ENCODE measurements at places on chromosomes 5 and 9.

DNA sequence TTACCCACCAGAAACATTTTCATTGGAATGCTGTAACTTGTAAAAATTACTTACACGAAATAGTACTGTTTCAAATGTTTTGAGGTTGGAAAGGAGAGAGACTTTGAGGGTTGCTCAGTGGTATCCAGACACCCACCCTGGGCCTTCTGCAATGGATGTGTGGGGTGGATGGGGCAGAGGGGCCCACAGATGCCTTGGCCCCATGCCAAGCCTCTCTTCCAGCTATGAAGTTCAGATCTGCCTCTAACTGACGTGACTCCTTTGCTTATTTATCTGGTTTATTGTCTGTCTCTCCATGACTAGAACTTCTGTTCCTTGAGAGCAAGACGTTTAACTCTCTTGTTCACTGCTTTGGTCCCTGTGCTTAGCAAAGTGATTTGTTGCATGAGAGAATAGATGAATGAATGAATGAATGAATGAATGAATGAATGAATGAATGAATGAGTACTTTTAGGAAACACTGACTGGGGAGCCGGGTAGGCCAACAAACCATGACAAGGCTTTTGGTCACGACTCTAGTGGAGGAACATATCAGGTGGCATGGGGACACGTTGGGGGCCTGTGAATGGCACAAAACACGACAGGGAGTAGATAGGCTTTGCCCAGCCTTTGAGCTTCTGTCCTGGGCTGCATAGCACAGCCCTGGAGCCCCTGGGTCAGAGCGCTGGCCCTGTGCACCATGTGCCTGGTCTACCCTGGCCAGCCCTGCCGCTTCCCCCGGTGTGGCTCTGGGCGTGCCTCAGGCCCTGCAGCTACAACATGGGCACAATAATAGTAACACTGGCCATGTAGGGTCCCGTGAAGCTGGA, 31.8 kb downstream of the AK8 start:
- no peak for DNase-seq

DNA sequence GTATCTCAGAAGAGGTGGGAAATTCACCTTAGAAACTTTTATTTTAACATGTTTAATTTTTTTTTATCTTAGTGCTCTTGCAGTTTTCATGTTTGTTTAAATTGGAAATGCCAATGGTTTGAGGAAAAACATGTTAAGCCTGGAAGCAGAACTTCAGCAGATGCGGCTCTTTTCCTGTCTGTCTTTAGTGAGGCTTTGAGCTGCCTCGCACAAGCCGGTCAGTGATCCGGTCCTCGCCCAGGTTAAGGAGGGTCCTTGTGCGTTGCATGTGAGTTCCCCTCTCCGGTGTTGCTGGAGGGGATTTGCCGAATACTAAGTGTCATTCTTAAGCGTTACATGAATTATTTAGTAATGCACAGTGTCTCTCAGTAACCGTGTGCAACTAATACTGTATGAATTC, 9.4 kb upstream of the PLEKHG4B start:
- no peak for DNase-seq

DNA sequence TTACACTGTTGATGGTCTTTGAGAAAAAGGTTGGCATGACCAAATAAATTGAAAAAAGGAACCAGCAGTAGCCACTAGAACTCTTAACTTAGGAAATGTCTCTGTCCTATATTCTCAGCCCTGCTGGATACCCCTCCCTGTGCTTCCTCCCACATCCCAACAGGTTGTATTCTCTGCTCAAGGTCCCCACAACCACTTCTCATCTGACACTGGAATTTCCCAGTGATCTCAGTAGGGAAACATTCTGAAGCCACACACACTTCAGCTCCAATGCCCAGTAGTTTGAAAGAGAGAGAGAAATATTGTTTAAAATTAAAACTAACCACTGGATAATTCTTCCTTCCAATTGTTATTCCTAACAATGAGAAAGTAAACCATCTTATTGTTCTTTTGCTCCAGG, 30.0 kb upstream of the NREP start:
- no peak for DNase-seq

DNA sequence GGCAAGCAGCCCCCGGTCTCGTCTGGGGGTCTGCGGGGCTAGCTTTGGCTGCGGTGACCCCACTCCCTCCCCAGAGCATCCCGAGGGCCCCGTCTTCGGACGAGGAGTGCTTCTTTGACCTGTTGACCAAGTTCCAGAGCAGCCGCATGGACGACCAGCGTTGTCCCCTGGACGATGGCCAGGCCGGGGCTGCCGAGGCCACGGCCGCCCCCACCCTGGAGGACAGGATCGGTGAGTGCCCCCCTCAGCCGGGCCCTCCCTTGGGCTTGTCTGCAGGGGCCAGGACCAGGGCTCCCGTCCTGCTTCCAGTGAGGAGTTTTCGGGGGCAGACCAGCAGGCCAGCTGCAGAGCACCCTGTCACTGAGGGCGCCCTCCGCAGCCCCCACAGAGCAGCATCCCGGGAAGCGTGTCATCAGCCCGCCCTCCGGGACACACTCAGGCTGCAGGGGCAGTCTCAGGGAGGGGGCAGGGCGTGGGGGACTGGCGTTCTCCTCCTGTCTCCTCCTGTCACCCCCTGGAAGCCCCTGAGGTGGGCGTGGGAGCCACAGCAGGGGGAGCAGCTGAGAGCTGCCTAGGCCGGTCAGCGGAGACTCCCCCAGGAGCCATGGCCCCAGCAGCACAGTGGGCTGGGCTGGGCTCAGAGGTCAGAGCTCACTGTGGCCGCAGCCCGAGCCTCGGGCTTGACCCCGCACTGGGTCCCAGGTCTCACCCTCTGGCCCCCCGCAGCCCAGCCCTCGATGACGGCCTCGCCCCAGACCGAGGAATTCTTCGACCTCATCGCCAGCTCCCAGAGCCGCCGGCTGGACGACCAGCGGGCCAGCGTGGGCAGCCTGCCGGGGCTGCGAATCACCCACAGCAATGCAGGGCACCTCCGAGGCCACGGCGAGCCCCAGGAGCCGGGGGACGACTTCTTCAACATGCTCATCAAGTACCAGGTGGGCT, 7.7 kb downstream of the DNLZ start:
- no peak for DNase-seq

- DNase-seq: no peak
These were observed 159.8 kb upstream of the ACOT12 start for GRCh38 chr5:81553567-81554212.

All from stimulated activated CD4-positive, alpha-beta T cell treated with anti-CD3 and anti-CD28 coated beads, Interleukin-12 subunit alpha, Interleukin-12 subunit beta, amount 100 ng/mL, for 48 hours (primary cell).